ENCODE measurements at places on chromosomes 4 and X.

DNA sequence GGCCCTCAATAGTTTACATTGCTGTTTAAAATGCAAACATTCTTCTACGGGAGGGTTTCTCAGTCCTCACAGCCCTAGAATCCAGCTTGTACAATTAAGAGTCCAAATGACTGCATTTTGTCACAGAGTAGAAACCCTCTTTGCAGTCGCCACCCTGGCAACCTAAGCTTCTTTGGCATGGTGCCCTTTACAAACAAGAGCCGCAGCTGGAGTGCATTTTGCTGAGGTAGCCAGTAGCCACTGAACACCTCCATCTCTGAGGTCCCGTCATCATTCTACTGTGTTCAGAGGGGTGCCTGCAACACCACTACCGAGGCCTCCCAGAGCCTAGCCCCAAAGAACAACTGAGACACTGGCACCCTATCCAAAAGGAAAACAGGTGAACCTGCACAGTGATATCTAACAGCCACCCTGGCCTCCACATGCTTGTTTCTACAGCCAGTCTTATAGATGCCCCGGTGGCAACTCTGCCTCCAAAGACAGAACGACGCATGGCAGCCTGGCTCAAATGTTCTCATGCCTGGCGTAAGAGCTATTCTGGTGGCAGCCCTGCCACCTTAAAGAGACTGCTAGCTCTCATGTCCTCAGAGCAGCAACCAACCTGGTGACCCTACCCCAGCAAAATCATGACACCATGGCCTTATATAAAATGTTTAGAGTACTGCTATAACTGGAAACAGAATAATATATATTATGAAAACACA is 801.9 kb downstream of the TECRL start:
- no peak for DNase-seq

- no peak for DNase-seq
These were observed 25.7 kb downstream of the RNF128 start for GRCh38 chrX:106752101-106752678.

- DNase-seq: no peak
These were observed 6.4 kb upstream of the SEPTIN11 start for GRCh38 chr4:76943129-76943620.

DNA sequence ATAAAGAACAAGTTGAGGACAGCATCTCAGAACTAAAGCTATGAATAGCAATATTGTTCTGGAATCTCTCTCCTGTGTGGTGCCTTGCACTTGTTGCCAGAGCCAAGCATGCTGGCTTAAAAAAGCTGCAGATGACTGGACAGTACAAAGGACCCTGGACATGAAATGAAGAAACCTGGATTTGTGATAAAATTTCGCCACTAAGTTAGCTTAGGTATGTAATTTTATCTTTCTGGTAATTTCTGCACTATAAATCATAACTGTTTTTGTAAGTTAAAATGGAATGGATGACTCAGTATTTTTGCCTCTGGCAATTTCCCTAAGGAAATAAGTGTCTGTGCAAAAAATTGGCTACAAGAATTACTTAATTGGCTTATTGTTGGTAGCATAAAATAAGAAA is 317.2 kb downstream of the CAMK2D start:
- DNase-seq: no peak

GRCh38 chr4:102836596-102836995 is 9.2 kb upstream of the UBE2D3 start:
- no peak for DNase-seq

- peak; percentile 56 for DNase-seq
These were observed 763.8 kb upstream of the AADAT start for GRCh38 chr4:170853422-170854021.

DNA sequence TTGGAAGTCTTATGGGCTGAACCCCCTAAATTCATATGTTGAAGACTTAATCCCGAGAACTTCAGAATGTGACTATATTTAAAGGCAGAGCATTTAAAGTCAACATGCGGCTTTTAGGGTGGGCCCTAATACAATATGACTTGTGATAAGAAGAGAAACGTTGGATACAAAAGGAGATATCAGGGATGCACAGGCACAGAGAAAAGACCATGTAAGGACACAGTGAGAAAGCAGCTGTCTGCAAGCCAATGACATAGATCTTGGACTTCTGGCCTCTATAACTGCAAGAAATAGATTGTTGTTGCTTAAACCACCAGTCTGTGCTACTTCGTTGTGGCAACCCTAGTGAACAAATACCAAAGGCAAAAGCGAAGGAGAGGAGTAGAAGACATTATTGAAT is 42.2 kb downstream of the GABRG1 start:
- DNase-seq: no peak

GRCh38 chrX:43175434-43175833 is 397.5 kb upstream of the PPP1R2C start:
- no peak for DNase-seq

DNA sequence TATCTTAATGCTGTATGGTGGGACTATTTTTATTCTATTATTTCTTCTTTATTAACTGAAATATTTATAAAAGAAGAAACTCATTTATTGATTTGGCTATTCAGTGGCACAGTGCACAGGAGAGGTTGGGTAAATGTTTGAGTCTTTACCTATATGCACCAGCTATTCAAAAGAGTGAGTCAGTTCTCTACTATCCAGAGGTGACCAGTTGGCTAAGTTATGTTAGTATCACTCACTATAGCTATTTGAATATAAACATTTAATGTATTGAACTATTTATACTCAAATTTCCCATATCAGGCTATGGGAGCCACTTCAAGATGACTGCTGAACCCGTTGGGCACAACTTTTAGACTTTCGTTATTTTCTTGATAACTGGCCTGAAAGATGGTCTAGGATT is 106.1 kb upstream of the VEGFC start:
- no peak for DNase-seq

DNA sequence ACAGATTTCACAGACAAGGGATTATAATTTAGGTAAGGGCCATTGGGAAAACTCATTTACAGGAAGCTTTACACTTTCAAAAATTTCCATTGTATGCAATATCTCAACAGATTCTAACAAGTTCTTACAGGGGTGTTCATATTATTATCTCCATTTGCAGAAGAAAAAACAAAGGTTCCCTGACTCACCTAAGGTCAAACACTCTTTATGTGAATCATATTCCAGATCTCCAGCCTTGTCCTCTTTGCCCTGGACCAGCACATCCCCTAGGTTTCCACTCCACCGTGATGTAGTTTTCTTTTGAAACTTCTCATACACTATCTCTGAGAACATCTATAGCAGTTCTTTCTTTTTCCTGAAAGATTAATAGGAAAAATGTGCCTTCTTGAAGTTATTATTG is 96.4 kb upstream of the HS3ST1 start:
- DNase-seq: no peak

DNA sequence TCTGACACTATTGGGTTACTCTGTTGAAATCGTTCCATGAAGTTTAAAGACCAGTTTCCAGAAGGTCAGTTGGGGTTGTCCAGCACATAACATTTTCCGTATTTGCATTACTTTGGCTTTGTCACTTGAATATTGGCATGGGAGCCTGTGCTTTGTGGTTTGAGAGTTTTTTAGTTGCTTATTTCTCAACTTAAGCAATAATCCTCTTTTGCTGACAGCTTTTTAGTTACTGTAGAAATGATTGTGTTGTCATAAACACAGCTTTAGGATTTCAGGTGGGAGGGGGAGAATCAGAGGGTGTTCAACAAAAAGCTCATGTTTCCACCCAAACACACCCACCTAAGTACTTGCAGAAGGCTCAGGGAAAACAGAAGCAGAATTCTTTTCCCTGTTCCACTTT is 210.7 kb upstream of the TLL1 start:
- DNase-seq: no peak

DNA sequence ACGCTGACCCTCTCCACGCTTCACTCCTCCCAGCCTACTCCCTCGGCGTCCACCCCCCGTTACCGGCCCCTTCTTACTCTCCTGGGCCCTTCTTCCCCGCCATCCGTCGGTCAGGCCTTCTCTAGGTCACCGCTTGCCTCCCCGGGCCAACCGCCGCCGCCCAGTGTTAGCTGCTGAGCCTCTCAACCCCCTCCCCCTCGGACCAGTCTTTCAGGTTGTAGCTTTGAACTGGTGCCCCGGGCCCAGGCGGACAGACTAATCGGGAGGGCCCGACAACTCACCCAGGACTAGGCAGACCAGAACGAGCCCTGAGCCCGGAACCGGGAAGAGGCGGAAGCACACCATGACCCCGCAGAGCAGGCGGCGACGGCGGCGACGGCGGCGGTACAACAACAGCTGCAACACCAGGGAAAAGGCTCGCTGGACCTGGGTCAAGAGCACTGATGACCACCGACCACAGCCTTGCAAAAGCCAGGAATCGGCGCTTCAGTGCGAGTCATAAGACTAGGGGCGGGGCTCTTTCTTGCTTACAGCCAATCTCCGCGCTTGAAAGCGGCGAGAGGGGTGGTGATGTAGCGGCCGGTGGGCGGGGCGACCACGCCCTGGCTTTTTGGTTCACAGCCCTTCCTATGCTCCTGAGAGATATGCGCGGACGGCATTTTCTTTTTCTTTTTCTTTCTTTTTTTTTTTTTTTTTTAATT is at the start of gene LAMP2:
Gene LAMP2 (minus strand): TSS at position 472 of the 701 bp plus-strand sequence. CDS start 127 bp downstream, at position 345.
- DNase-seq: peak; percentile 83

DNA sequence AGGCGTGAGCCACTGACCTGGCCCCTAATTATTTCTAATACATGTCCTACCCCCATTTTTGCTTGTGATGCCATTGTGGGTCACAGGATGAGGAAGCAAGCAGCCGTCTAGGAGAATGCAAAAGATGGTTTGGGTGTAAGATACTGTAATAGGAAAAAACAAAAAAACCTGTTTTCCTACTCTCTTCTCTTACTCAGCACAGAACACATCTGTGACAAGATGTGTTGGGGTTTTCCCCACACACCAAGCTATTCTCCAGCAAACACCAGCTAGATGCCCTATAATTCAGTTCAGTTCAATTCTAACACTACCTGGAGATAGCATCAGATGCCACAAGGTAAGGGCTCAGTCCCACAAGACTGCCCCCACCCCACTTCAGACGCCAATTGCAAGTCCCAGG is 15.3 kb upstream of the HPRT1 start:
- no peak for DNase-seq

GRCh38 chr4:153341575-153342090 is 2.9 kb upstream of the MND1 start:
- DNase-seq: no peak

- DNase-seq: no peak
These were observed 178.6 kb downstream of the ADAMTS3 start for GRCh38 chr4:72390409-72390808.

DNA sequence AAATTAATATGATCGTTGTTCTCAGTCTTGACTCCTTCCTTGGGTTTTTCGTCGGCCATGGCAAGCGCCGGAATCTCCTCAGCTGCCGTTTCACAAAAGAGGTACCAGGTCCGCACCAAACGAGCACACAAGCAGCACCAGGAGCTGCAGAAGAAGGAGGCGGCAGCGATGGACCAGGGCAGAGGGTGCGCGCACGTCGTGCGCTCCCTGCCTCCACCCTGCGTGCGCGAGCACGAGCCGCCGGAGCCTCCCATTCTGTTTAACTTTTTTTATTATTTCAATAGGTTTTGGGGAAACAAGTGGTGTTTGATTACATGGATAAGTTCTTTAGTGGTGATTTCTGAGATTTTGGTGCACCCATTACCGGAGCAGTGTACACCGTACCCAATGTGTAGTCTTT is 158.2 kb downstream of the PLS3 start:
- DNase-seq: no peak

DNA sequence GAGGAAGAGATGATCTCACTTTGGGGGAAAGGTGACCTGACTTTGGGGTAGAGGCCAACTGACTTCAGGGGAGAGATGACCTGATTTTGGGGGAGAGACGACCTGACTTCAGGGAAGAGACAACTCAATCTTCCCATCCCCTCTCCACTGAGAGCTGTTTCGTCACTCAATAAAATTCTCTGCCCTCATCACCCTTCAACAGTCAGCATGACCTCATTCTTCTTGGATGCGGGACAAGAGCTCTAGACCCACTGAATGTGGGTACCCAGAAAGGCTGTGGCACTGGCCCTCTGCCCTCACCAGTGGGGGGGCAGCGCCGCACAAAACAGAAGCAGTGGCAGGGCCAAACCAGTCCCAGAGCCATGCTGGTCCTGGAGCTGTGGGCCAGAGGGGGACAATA is 34.6 kb downstream of the ATXN3L start:
- no peak for DNase-seq

DNA sequence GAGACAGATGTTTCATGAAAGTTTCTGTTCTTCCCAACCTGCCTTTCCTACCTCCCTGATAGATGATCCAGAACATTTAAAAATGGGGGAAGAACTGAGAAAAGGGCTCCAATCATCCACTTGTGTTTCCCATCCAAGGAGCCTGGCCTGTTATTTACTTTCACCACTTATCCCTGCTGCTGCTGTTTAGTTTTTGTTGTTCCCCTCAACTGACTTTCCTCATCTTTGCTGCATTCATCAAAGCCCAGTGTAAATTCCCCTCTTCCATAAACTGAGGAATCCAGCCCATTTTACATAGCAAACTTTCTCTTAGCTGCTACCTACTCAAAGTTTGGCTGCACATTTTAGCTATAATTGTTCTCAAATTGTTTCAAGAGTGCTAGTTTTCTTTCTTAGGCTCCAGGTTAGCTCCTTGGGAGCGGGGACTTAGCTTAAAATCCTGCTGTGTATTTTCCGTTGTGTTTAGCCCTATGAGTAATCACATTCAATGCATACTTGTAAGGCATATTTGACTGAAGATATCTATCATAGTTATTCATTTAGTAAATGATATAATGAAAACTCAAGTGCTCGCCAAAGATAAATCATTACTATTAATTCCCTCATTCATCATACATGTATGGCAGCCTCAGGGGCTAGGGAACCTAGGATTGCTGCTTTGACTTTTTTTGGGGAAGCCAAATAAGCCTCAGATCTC is 1.4 kb upstream of the PTPN13 start:
- no peak for DNase-seq

- DNase-seq: no peak
These were observed 684.9 kb upstream of the MAGEB2 start for GRCh38 chrX:29530501-29530900.

DNA sequence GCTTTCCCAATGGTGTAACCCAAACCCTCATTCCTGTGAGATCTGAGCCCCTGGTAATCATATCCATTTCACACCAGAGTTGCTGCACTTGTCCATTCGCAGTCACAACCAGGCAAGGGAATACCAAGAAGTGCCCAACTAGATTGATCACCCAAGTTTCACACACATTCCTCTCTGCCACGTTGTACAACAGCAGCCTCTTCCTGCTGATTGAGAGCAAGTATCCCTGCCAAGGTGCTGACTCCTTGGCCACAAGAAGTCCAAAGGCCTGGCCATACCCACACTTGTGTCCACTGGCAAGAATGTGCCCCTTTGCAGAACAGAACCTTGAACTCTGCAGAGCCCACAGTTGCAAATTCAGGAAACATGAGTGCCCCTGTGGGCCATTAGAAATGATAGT is 6.5 kb upstream of the ACOT9 start:
- no peak for DNase-seq

DNA sequence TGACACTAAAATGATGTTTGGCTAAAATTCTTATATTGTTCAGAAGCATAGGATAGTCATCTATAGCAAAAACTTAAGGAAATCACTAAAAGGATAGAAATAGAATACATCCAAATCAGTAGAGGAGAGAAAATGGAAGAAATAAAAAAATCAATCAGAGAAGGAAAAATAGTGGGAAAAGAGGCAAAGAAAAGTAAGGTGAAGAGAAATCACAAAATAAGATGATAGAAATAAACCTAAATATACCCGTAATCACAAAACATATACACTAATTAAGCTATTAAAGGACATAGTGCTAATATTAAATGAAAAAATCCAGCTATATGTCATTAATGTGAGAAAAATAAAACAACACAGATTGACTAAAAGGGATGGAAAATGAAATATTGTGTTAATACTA is 6.3 kb downstream of the PGRMC2 start:
- no peak for DNase-seq

GRCh38 chrX:108558217-108558616 is 118.6 kb downstream of the COL4A5 start:
- DNase-seq: no peak
